ENCODE measurements at places on chromosomes 7 and 10.
A peak's percentile ranks its signal among the peaks of the same experiment; 100 is the strongest.

GRCh38 chr7:75662579-75663301, 76.0 kb downstream of the HIP1 start:
- no peak for DNase-seq

DNA sequence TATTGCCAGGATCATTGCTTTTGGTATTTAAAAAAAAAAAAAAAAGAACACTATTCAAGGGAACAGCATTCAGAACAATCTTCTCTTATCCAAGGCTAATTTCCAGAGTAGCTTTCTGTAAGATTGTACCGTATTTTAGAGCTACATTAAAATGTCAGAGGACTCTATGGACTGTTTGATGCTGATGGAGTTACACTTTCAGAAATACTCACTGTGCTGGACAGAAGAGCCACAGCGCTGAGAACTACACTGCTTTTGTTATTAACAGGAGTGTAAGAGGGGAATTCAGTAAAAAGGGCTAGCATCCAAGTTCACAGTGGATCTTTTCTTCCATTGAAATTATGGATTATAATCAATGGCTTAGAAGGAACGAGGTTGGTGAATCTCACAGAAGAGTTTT, 247.7 kb downstream of the AHR start:
- DNase-seq, result no peak

- peak; percentile 95 for DNase-seq
These were observed 1.5 kb downstream of the UNC5B start for GRCh38 chr10:71213761-71214440.

- no peak for DNase-seq
These were observed 495.1 kb downstream of the SUGCT start for GRCh38 chr7:40629891-40630290.

- peak; percentile 65 for DNase-seq
These were observed at the start of gene CADPS2 for GRCh38 chr7:122886357-122887081. Gene CADPS2 (minus strand): TSS chr7:122886460. CDS start chr7:122886337, 123 bp downstream.

GRCh38 chr7:157009778-157010587, 480 bp downstream of the MNX1 start:
- no peak for DNase-seq

DNA sequence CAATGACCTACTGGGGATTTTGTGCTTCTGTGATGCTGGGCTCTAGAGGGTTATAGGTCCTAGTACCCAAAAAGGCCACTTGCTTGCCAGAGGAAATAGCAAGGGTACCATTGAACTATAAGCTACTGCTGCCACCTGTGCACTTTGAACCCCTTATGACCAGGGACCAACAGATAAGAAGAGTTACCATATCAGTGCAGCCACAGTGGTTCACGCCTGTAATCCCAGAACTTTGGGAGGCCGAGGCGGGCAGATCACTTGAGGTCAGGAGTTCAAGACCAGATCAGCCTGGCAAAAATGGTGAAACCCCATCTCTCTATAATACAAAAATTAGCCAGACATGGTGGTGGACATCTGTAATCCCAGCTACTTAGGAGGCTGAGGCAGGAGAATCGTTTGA, 15.5 kb upstream of the CNOT4 start:
- no peak for DNase-seq

- no peak for DNase-seq
These were observed 232.1 kb downstream of the PTPRN2 start for GRCh38 chr7:158355456-158356065.

DNA sequence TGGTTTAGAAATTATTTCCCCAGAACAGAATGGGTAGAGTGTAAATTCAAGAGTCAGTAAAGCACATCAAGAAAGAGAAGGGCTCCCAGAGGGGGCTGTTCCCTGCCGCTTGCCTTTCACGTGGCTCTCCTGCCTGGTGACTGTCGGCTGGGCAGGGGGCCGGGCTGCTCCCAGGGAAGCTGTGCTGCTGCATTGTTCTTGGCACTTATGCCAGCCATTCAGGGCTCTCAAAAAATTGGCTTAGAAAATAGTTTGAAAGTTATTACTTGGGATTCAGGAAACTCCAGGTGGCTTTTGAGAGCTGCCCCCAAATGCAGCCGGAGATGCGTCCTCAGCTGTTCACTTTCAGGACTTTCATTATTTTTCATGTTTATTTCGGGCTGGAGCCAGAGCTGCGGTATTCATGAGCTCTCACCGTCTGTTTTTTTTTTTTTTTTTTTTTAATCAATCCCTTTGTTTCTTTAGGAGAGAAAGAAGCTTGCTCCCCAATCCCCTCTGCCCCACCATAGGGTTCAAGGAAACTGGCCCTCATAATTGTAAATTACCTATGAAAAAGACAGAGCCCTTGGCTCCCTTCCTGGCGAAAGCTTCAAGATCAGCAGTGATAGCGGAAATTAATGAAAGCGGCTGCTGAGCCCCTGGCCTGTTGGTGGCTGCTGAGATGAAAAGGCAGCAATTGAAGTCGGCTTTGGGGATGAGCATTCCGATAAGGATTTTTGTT, 94.1 kb downstream of the SORCS3 start:
- no peak for DNase-seq

DNA sequence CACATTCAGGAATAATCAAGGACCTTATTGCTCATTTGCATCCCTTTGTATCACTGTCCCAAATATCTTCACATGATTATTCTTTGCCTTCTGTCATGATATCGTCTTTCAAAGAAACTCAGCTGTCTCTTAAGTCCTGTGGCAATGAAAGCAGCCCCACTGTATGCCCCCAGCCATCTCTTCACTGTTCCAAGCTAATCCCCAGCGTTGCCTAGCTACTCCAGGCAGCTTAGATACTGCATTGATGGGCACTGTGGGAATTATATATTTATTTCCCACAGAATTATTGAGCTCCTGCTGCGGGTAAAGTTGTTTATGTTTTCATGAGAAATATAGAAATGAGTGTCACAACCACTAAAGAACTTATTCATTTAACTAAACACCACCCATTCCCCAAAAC, 38.8 kb downstream of the SND1 start:
- DNase-seq, result no peak

- peak; percentile 99 for DNase-seq
These were observed 178.8 kb downstream of the REEP3 start for GRCh38 chr10:63699785-63700613.

- DNase-seq, result no peak
These were observed 25.1 kb downstream of the GLI3 start for GRCh38 chr7:42211938-42212337.

- peak; percentile 39 for DNase-seq
These were observed 121.6 kb downstream of the EGFR start for GRCh38 chr7:55140221-55140940.

- no peak for DNase-seq
These were observed 189.5 kb downstream of the DNAJB6 start for GRCh38 chr7:157526005-157526912.

- peak; percentile 8 for DNase-seq
These were observed 96.6 kb upstream of the PARD3 start for GRCh38 chr10:34911661-34912205.

DNA sequence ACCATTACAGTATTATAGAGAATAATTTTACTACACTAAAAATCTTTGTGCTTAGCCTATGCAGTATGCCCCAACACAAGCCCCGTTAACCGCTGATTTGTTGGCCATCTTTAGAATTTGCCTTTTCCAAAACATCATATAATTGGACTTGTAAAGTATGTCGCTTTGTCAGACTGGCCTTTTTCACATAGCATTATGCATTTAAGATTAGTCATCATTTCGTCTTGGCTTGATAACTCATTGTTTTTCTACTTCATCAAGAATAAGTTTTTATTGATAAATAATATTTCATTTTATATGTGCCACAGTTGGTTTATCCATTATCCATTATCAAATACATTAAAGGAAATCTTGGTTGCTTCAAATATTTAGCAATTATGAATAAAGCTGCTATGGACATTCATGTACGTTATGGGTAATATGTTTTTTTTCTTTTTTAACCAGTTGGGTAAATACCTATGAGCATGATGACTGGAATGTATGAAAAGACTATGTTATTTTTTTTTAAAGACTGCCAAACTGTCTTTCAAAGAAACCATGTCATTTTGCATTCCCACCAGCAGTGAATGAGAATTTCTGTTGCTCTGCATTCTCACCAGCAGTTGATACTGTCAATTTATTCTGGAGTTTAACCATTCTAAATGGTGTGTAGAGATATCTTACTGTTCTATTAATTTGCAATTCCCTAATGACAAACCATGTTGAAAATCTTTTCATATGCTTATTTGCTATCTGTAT, 273.1 kb upstream of the KCND2 start:
- DNase-seq, result peak; percentile 55

- no peak for DNase-seq
These were observed 82.8 kb downstream of the GLI3 start for GRCh38 chr7:42154173-42154572.

DNA sequence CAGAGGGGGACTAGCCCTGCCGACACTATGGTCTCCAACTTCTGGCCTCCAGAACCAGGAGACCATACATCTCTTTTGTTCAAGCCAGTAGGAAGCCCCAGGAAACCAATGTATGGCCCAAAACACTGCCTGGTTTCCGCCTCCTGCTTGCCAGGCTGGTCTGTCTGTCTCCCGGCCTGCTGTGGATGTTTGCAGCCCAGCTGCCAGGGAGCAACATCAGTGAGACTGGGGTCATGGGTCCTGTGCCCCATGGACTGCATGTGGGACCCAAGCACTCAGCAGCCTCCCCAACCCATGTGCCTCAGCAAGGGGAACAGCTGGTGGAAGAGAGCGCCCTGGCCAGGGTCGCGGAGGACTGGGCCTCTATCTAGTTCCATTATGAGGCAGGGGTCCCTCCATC, 33.4 kb upstream of the NUB1 start:
- no peak for DNase-seq

DNA sequence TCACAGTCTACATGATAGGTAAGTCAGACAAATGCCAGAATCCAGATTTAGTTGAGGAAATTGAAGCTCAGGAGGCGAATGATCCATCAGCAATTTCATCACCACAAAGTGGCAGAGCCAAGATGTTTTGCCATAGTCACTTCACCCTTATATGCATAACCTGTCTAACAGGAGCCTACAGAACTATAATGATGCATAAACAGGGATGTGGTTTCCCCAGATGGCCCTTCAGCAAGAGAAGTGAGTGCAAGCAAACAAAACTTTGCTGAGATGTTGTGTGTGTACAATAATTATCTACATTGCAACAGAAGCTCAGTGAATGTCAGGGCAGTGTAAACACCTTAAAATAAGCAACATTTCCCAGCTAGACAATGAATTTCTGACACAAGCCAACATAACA, 28.6 kb downstream of the PON3 start:
- no peak for DNase-seq

DNA sequence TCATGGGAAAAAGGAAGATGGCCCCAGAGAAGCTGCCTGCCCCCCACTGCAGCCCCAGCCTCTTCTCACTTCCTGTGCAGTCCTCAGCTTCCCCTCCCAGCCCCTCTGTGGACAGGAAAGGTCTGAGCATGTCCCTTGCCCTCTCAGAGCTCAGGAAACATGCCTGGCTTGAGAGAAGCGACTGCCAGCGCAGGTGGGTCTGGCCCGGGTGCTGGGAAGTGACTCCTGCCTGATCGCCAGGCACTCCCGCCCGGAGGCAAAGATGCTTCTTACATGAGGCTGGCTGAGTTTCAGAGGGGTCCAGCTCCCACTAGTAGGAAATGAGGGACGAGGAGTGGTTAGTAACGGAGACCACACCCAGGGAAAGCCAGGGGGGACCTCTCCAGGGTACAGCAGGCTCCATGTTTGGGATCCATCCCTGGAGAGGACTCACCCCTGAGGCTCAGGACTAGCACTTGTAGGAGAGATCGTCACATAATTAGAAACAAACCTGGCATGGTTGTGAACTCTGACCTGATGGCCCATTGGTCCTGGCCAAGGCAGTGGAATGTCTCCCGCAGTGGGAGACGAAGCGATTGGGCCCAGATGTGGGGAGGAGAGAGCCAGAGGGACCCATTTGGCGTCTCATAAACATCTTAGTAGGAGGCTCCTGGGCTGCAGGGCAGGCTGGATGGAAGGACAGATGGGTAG, 12.3 kb downstream of the ELN start:
- DNase-seq, result no peak

GRCh38 chr7:111474723-111475418, 87.4 kb downstream of the IMMP2L start:
- no peak for DNase-seq

DNA sequence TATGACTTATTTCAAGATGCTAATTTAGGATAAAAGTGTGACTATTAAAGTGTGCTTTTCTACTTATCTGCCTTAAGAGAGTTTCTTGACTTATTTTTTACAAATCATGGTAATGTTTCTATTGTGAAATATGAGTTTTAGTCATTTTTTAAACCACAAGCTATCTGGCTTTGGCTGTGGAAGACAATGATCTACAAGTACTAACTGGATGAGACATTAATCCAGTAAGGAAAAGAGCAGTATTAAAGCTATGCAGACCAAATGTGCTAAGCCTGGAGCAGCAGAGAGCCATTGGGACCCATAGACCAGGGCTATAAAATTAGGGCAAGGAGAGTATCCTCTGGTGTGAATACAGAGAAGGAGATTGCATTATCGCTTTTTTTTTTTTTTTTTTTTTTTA, 92.4 kb downstream of the SEMA3A start:
- DNase-seq, result peak; percentile 56

DNA sequence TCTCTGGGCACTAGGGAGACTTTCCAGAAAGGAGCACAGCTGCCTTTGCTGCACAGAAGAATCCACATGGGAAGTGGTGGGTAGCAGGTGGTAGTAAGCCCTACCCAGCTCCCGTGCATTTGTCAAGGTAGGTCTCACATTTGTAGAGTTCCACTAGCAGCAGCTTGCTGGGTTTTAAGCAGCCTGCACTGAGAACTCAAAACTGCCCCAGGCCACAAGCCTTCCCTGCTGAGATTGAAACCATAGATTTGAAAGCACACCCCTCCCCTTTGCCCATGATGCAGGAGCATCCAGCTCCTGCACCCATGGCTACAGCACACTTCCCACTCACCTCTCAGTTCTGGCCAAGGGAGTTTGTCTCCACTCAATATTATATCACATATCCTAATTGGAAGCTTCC, 604.5 kb upstream of the STEAP1 start:
- DNase-seq, result no peak

DNA sequence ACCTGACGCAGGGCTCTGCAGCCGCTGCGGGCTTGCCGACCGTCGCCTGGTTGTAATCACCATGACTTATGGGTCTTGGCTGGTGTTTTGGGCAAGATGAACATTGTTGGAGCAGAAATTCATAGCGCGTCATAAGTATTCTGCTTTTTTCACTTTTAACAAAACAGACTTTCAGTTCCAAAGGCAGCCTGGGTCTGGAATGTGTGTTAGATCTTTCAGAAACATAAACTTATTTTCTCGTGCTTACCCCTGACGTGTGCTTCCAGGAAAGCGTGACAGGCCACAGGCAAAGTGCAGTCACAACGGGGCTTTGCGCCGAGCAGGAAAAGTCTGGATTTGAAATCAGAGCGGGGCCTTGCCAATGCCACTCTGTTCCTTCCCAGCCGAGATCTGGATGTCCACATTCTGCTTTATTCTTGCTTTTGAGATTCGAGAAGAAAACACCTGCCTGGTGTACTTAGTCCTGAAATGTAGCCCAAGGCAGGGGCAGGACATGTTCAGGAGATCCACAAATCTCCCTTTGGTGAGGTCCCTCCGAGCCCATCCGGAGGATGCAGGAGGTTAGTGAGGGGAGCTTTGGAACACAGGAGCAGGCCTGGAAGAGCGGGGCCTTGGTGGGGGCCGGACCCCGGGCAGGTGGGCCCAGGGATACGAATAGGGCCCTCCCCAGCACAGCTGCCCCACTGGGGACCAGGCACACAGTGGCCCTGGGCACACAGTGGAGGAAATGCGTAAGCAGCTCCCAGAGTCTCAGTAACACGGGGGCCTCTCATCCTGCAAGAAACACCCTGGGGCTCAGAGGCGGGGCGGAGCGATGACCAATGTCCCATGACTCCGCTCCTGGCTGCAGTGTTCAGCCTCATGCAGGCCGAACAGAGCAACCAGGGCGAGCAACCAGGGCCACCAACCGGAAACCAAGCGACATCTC, 49.5 kb upstream of the EBF3 start:
- DNase-seq, result no peak

Data from fibroblast of skin of right biceps (primary cell).